ENCODE measurements at places on chromosomes 2 and 18.

DNA sequence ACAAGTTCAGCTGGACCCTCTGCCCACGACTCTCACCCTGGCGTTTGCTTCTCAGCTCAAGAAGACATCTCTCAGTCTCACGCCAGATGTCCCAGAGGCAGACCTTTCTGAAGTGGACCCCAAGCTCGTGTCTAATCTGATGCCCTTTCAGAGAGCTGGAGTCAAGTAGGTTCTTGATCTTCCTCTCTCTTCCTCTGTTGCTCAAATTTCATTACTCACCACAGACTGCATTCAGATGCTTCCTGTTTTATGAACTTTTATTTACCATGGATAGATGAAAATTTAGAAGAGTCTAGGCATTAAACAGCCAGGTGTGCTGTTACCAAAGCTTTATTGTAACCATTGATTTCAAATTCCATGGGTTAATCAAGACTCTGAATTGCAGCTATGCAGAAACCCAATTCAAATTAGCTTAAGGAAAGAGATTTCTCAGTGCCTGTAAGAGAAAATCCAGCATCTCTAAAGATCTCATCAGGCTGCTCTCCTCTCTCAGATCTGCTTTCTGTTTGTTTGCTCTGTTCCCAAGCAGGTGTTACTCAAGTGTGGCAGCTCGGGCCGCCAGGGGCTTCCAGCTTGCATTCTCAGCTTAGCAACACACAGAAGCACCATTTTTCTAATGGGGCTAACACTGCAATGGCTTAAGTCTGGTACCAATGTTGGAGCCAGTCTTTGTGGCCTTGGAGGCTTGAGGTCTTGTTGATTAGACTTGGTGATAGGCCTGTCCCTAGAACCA is 16.5 kb downstream of the SMARCAL1 start:
- no peak for DNase-seq

- no peak for DNase-seq
Observed at GRCh38 chr2:47226923-47227220, 71.8 kb upstream of the STPG4 start.

DNA sequence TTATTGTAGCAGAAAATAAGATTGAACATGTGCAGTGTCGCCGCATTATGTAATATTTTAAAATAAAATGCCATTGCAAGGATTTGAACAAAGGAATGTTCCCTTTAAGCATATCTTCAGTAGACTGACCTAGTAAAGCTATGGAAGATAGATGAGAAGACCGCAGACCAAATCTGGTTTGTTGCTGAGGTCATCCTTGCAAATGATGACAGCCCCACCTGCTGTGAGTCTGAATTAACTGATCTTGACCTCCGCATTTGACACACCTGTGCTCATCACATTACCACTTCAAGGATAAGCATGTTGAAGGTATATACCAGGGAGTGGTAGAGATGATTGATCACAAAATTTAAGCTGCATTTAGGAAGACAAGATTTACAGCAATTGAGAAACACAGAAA is 96.2 kb downstream of the NYAP2 start:
- no peak for DNase-seq

- DNase-seq, result no peak
Observed at GRCh38 chr2:149625671-149626070, 38.1 kb upstream of the MMADHC start.

DNA sequence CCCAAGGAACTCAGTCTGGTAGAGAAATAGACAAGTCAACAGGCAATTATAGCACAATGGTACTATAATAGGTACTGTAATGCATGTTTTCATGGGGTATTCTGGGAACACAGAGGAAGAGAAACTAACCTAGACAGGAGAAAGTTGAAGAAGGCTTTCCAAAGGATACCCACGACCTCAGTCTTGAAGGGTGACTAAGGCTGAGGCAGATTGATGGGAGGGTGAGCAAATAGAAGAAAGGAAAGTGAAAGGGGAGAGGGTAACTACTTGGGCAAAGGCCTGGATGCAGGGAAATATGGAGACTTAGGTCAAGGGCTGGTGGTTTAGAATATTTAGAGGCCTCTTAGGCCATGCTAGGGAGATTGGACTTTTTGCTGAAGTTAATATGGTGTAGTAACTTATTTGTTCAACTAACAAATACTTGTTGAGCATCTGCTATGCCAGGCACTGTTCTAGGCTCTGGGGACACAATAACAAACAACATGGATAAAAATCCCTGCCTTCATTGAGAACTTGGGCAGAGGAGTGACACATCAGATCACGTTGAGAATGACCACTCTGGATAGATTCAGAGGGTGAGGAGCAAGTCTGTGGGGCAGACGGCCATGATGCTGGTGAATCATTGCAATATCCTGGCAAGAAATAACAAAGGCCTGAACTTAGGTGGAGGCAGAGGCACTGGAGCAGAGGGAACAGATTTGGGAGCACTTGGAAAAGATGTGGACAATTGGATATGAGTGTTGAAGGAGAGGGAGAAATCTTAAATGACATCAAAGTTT is 56.4 kb downstream of the PLB1 start:
- DNase-seq, result no peak

DNA sequence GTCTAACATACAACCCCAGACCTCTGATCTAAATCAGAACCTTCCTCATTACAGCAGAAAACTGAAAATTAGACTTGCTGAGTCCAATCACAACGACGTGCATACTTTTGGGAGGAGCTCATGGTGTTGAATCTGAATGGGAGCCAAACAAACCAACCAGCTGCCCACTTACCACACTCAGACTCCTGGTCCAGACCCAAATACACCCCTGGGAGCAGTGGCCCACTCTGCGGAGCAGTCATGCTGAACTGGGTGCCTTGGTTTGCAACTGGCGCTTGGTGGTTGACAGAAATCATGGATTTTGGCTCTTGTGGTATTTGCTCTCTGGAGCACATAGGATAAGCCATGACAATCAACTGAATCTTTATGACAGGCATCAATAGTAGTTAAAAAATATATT is 253.6 kb upstream of the TNP1 start:
- no peak for DNase-seq

DNA sequence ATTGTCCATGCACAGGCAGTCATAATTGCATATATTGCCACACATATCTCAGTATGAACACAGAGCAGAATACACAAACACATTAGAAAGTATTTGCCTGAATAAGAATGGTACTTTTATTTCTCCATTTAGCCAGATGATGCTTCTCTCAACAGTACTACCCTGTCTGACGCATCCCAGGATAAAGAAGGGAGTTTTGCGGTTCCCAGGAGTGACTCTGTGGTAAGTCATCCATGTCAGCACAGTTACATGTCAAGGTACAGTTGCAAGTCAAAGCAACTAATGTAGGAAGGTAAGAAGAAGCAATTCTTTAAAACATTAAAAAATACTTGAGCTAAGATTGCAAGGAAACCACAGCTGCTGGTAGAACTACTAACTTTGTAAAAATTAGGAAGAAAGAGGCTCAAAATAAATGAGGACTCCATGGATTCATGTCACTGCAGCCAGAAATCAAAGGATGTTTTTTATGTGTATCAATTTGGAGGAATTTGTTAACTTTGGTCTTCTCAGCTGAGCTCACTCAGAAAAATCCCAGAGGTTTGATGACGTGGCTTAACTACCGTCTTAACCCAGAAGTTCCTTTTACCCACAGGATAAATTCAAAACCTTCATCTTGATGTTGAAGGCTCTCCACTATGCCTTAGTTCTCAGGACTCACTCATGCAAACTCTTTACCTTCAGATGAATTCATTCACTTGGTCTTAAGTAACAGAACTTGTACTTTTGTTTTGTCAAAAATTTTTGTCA is 130.3 kb downstream of the ARHGAP28 start:
- DNase-seq, result no peak

DNA sequence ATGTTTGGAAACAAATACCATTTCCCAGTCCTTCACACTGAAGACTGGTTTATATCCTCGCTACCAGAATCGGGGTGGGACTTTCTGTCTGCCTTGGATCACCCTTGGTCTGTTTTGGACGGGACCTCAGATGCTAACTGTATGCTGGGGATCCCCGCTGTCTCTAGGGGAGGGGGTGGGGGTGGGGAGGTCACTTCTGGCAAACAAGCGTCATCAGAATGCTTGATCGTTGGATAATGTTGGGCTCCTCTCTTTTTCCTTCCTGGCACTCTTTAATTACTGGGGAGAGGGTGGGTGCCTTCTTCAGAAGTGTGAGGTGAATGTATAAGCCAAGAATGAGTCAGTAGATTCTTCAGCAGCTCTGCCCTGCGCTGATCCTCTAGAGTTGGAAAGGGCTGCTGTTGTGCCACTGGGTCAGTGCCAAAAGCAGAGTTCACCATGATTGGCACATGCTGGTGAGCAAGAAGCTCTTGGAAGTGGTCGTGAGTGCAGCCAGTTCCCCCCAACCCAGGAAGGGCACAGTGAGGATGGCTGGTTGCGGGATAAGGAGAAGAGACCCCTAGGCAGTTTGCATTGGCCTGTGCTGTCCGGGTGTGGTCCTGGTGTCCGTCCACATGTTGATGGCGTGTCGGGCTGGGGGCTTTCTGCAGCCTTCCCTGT is 32.2 kb downstream of the DGKD start:
- no peak for DNase-seq

- no peak for DNase-seq
Observed at GRCh38 chr2:113179446-113180045, 5.8 kb downstream of the PSD4 start.

- no peak for DNase-seq
Observed at GRCh38 chr2:88832311-88832991, 141.0 kb downstream of the RPIA start.

DNA sequence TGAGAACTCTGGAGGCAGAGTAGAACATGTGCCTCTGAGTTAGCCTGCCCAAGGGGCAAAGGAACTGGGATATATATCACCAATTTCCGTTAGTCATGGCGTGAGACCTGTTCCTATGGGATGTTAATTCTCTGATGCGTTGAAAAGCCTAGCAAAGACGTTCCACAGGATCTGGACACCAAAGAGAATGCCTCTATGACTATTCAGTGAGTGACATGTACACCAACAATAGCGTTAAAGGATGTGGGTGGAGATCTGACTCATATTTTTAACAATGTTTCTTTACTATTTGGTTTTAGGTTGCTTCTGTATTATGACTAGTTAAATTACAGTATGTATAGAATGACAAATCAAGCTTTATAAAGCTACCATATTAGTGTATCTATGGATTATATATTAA is 320.9 kb upstream of the MC4R start:
- no peak for DNase-seq

DNA sequence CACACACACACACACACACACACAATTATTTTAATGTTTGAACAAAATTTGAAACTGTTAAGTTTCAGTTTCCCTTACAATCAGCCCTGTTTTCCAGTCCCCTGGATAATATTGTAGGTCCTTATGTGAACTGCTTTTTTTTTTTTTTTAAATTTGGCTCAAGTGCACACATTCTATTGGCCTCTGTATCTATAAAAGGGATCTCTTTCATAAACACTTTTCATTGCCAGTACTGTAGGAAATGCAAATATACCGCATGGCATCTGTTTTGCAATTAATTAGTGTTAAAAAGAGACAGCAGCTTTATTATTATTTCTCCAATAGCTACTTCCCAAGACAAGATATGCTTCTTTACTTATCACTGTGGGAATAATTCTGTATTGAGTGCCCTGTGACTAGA is 738.7 kb downstream of the EPHA4 start:
- DNase-seq, result no peak

- DNase-seq, result peak; percentile 36
Observed at GRCh38 chr2:232315049-232315922, 63.3 kb upstream of the ALPP start.

GRCh38 chr18:47754311-47755101 is 176.0 kb downstream of the SMAD2 start:
- peak; percentile 33 for DNase-seq

- no peak for DNase-seq
Observed at GRCh38 chr2:587087-587960, 89.9 kb downstream of the TMEM18 start.

DNA sequence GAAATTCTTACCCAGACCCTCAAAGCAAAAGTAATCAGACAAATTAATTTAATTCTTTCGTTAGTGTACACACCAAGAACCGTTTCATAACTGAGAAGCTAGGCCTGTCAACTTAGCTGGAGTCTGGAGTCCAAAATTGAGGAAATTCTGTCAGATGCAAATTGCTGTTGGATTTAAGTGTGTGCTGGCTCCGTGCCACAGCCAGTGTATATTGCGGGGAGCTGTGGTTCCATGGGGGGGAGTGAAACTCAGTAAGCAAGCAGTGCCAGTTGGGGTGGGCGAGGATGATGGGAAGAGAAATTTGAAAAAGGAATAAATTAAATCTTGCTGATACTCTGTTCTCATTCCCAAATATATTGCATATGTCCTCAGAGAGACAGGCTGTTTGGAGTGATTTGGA is 4.0 kb downstream of the ARPC2 start:
- no peak for DNase-seq

- no peak for DNase-seq
Observed at GRCh38 chr2:89845532-89845931, 1154.1 kb downstream of the RPIA start.

GRCh38 chr2:223978451-223978850 is 21.2 kb downstream of the MRPL44 start:
- DNase-seq, result no peak

GRCh38 chr18:46720092-46720491 is 36.8 kb downstream of the ST8SIA5 start:
- DNase-seq, result no peak

GRCh38 chr2:189439342-189439741 is 1.9 kb upstream of the WDR75 start:
- no peak for DNase-seq

DNA sequence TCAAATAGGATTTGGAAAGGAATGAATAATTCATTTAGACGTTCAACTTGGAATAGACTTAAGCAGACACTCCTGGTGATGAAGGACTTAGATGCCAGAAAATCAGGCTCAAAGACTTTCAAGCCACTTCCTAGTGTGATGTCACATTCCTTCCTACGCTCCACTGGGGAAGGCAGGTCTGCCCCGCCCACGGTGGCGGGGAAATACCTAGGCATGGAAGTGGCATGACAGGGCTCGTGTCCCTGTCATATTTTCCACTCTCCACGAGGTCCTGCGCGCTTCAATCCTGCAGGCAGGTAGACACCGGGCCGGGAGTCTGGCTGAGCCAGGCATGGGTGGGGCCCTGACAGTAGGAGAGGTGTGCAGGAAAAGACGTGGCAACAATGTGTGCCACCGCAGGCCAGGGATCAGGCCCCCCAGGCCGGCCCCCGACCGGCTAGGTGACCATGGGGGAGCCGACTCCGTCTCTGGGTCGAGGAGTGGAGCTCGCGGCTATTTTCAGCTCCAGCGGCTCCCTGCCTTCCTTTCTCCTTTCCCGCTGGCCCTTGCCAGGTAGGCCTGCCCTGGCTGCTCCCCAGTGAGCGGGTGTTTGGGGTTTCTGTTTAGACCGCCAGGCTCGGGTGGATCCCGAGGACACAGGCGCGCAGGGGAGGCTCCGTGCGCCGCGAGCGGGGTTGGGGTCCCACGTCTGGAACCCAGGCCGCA is at the start of gene IL1RL2:
IL1RL2 (plus strand) TSS at position 233 of the 705 bp plus-strand sequence. CDS start 845 bp downstream, outside the sequence.
- DNase-seq, result no peak

DNA sequence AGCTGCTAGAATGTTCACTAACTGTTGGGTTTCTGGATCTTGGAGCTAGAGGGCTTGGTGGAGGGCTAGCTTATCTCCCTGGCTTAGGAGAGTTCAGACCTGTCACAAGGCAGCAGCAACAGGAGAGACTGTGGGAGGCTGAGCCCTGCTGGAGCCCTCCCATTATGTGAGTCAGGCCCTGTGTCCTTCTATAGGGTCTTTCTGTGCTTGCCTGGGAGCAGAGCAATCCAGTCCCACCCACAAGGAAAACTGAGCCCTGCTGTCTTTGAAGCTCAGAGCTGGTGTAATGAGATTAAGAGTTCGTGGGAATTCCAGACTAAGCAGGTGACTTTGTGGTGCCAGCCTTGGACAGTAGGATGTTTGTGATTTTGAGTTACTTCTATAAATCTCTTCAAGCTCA is 249.0 kb downstream of the TTC32 start:
- DNase-seq, result no peak

GRCh38 chr2:241068136-241068941 is 33.7 kb downstream of the MTERF4 start:
- no peak for DNase-seq

All from stimulated activated CD8-positive, alpha-beta memory T cell treated with anti-CD3 and anti-CD28 coated beads, Interleukin-7, amount 100 ng/mL, for 24 hours (primary cell).